ENCODE measurements at places on chromosomes 5 and 9.

GRCh38 chr9:34624475-34625185 lies 4.2 kb downstream of the ARID3C start:
- H3K4me3 ChIP-seq, result no peak overlapping the region
- H3K27me3 ChIP-seq, result peaks cover 59% of the 10 kb centered on the region
- H3K4me1 ChIP-seq, result peaks cover 26% of the 10 kb centered on the region
- H3K36me3 ChIP-seq, result no peaks in the 10 kb centered on the region
- DNase-seq, result no peak

- no peak for DNase-seq
- no peaks in the 10 kb centered on the region for H3K36me3 ChIP-seq
- no peaks in the 10 kb centered on the region for H3K4me1 ChIP-seq
- H3K27ac ChIP-seq, result no peak overlapping the region
- H3K27me3 ChIP-seq, result no peaks in the 10 kb centered on the region
Observed at GRCh38 chr5:18959535-18959934, 1028.5 kb downstream of the CDH18 start.

- H3K27ac ChIP-seq, result no peak overlapping the region
- no peaks in the 10 kb centered on the region for H3K36me3 ChIP-seq
- peaks cover 7% of the 10 kb centered on the region for H3K4me1 ChIP-seq
- DNase-seq, result no peak
- H3K4me3 ChIP-seq, result no peak overlapping the region
Observed at GRCh38 chr5:34652914-34653313, 3.2 kb upstream of the RAI14 start.

DNA sequence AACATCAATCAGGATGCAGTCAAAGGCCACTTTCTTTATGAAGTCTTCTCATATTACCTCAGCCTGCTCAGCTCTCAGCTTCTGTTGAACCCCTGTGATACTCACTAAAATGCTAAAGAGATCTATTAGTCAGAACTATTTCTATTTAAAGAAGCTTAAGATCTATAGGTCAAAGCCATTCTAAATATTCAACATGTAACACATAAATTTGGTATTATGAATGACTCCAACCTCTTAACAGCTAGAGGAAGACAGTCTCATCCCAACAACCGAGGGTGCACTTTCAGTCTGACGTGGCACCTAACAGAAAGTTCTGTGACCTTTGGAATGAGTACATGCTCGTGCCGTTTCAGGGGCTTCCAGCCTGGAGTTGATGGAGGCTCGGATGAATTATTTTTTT lies 301.5 kb upstream of the VLDLR start:
- H3K27me3 ChIP-seq, result no peaks in the 10 kb centered on the region
- H3K27ac ChIP-seq, result no peak overlapping the region
- no peak for DNase-seq
- no peaks in the 10 kb centered on the region for H3K4me1 ChIP-seq
- no peaks in the 10 kb centered on the region for H3K36me3 ChIP-seq
- no peak overlapping the region for H3K4me3 ChIP-seq

GRCh38 chr9:12681620-12682019 lies 11.6 kb upstream of the TYRP1 start:
- DNase-seq, result no peak
- H3K27ac ChIP-seq, result no peak overlapping the region
- H3K4me1 ChIP-seq, result no peaks in the 10 kb centered on the region
- no peaks in the 10 kb centered on the region for H3K36me3 ChIP-seq

DNA sequence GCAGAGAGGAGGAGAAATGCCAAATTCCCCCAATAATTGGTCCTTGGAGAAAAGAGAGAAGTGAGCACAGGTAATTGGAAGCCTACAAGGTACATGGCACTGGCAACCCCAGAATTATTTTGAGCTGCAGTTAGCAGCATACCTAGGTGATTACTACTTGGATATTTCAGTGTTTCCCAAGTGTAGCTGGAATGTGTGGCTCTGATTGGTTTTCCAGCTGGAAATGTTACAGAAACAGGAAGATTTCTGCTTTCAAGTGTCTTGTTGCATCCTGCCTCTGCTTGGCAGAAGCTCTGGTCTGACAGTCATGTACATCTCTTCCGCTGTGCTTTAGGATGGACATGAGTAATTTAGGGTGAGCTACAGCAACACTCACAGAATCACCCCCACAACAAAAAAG lies 262.1 kb downstream of the ENC1 start:
- H3K27me3 ChIP-seq, result no peaks in the 10 kb centered on the region
- no peak for DNase-seq
- H3K27ac ChIP-seq, result no peak overlapping the region
- H3K4me1 ChIP-seq, result no peaks in the 10 kb centered on the region

- no peaks in the 10 kb centered on the region for H3K27me3 ChIP-seq
- H3K27ac ChIP-seq, result no peak overlapping the region
- no peak for DNase-seq
- H3K4me3 ChIP-seq, result peak overlapping the region; percentile 33
Observed at GRCh38 chr9:129865668-129866320, 30.5 kb downstream of the USP20 start.

All from CD8-positive, alpha-beta memory T cell (primary cell).